ENCODE measurements at places on chromosomes 3 and 15.

DNA sequence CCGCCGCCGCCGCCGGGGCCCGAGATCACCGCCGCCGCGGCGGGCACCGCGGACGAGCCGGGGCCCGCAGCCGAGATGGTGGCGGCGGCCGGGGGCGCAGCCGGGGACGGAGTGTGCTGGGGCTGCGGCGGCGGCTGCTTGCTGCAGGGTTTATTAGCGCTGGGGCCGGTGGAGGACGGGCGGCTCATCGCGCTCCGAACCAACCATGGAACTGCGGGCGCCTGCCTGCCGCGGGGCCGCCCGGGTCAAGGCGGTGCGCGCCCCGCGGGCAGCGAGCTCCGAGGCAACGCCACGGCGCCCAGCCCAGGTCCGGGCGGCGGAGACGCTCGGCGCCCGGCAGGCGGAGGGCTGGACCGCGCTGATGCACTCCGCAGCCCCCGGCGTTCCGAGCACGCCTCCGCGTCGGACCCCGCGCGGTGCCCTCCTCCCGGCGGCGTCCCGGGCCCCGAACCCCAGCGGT is 277 bp downstream of the SIAH2 start:
- DNase-seq = no peak

DNA sequence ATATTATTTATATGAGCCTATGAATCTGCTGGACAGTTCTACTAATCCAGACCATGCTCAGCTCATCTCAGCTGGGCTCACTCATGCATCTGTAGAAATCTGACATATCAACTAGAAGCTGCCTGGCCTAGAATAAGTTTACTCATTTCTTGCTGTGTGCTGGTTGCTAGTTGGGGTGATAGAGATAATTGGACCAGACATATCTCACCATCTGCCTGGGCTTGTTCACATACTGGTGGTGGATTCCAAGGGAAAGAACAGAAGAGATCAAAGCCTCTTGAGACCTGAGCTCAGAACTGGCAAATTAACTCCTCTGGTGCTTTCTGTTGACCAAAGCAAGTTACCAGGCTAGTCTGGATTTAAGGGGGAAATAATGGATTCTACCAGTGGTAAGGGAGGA is 109.1 kb downstream of the NSUN3 start:
- DNase-seq = no peak

DNA sequence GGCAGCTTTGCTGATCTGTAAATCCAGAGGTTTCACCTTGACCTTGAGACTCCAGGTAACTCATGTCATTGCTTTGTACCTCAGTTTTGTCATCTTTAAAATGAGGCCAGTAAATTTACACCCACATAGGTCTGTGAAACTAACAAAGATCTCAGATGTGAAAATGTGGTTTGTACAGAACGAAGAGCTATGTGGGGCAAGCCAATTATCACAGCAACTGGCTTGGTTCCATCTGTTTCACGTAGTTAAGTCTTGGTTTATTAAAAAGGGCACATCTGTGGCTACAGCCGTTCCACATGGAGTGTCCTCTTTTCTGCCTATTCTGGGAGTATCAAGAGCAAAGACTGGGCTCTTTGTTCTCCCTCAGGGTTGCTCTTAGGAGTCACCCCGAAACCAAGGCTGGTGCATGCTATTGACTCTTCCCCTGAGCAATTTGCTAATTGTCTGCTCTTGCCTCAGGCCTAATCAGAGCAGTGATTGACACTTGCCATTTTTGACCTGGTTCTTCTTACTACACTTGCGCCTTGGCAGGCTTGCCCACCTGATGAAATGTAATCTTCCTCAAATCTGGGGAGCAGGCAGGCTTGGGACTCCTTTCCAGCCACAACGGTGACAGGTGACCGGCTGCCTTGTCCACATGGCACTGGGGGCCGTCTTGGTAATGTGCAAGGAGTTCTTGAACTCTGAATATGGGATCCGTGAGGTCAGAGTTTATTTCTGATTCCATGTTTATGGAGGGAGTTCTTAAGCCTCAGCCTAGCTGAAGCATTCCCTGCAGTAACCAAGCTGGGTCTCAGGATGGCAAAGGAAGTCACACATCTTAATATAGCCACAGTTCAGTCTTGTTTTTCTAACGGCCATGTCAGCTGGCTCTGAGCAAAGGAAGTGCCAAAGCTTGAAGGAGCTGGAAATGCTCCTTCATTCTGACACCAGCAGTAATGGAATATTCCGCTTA is 40.1 kb downstream of the EAF1 start:
- no peak for DNase-seq

DNA sequence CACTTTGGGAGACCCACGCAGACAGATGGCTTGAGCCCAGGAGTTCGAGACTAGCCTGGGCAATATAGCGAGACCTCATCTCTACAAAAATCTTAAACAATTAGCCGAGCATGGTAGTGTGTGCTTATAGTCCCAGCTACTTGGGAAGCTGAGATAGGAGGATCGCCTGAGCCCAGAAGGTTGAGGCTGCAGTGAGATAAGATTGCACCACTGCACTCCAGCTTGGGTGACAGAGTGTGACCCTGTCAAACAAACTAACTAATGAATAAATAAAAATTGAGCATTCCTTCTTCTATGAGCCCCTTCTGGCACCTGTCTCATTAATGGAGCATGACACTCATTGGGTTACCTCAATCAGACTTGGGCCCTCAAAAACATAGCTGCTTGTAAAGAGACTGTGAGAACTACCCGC is 7.5 kb downstream of the ZDHHC3 start:
- no peak for DNase-seq

- DNase-seq = no peak
Observed at GRCh38 chr3:23365066-23365465, 161.9 kb downstream of the UBE2E2 start.

- DNase-seq = no peak
Observed at GRCh38 chr3:80152692-80153091, 384.9 kb upstream of the ROBO1 start.

GRCh38 chr3:73786321-73786807 is 161.6 kb upstream of the PDZRN3 start:
- no peak for DNase-seq

- DNase-seq = peak; percentile 77
Observed at GRCh38 chr15:90376789-90377188, 11.3 kb upstream of the IQGAP1 start.

All from activated CD4-positive, alpha-beta T cell treated with anti-CD3 and anti-CD28 coated beads, Interleukin-2, Interleukin-6, amounts not matched to agents 100 ng/mL and 50 ng/mL, durations not matched to agents 16 hours and 8 hours (primary cell).